ENCODE measurements at places on chromosomes 12 and 14. TPM values are rescaled to one million over a fixed set of nuclear protein-coding genes. Genes with fewer than 3 reads are reported as not detected.

DNA sequence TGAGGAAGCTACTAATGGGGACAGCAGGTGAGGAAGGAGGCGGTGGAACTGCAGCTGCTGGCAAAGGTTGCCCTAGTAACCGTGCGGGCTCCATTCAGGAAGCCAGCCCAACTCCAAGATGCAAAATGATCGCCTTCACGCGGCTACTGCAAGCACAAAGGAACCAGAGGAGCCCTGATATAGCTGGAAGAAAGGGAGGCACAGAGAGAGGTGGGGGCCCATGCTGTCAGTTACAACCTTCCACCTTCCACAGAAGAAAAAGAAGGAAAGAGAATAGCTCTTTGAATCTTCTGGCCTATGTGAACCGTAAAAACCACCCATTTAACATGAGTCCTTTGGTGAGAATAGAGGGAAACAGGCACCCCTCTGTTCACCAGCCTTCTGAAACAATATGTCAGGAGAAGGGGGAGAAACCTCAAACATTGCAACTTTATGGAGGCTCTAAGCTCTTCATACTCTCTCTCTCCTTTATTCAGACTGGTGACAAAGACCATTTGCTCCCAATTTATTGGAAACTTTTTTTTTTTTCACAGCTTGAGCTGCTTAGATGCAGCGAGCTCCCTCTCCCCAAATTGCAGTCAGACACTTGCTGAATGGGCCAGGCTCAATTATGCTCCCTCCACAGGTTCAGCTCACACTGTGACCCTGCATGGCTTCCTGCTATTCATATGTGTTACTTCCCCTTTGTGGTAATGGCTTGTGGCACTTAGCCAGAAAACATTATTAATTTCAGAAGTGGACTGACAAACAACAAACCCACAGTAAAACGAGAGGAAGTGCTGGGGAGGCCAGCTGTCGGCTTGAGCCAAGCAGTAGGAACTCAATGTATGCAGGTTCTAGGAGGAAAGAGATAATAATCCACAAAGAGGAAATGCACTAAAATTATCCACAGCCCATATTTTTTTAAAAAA, 6.2 kb downstream of the DUSP6 start:
- no peak for DNase-seq
- peak overlapping the region; percentile 9 for H3K27ac ChIP-seq
- H3K27me3 ChIP-seq: no peaks in the 10 kb centered on the region
- H3K4me1 ChIP-seq: peaks cover 60% of the 10 kb centered on the region
- peak overlapping the region; percentile 34 for H3K4me3 ChIP-seq

- peaks cover 48% of the 10 kb centered on the region for H3K4me1 ChIP-seq
- no peaks in the 10 kb centered on the region for H3K27me3 ChIP-seq
- H3K27ac ChIP-seq: peak overlapping the region; percentile 86
- H3K4me3 ChIP-seq: peak overlapping the region; percentile 98
- H3K36me3 ChIP-seq: no peaks in the 10 kb centered on the region
- DNase-seq: no peak
These were observed 1.6 kb upstream of the INF2 start for GRCh38 chr14:104687601-104688504.

GRCh38 chr14:55684956-55685584, 105.1 kb downstream of the KTN1 start:
- H3K4me3 ChIP-seq: no peak overlapping the region
- DNase-seq: no peak
- H3K27me3 ChIP-seq: no peaks in the 10 kb centered on the region
- H3K36me3 ChIP-seq: peaks cover 11% of the 10 kb centered on the region

DNA sequence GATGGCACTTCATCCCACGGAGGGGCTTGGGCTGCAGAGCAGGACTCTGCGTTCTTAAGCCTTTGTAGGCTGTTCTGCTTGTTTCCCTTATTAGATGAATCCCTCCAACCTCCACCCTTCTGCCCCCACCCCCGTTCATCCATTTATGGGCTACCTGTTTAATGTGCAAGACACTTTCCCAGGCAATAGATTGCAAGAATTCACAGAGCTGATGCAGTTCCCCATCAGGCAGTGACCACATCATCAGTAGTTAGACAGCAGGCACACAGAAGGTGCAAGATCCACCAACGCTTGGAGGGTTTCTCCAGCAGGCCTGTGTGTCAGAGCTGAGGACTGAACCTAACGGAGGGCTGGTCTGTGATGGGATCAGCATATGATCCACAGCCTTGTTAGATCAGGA, 1.2 kb upstream of the C1R start:
- H3K4me3 ChIP-seq: no peak overlapping the region
- H3K27me3 ChIP-seq: no peaks in the 10 kb centered on the region
- peaks cover 17% of the 10 kb centered on the region for H3K4me1 ChIP-seq
- no peak overlapping the region for H3K27ac ChIP-seq
- H3K36me3 ChIP-seq: peaks cover 18% of the 10 kb centered on the region
- no peak for DNase-seq

- no peak for DNase-seq
- no peaks in the 10 kb centered on the region for H3K36me3 ChIP-seq
- H3K4me1 ChIP-seq: no peaks in the 10 kb centered on the region
- no peak overlapping the region for H3K27ac ChIP-seq
- no peak overlapping the region for H3K4me3 ChIP-seq
These were observed 20.8 kb downstream of the CFAP251 start for GRCh38 chr12:121939186-121939585.

- no peak for DNase-seq
- H3K4me3 ChIP-seq: no peak overlapping the region
- H3K27ac ChIP-seq: no peak overlapping the region
- H3K36me3 ChIP-seq: no peaks in the 10 kb centered on the region
These were observed 29.9 kb upstream of the MYBPC1 start for GRCh38 chr12:101564912-101565311.

- H3K27me3 ChIP-seq: no peaks in the 10 kb centered on the region
- H3K27ac ChIP-seq: no peak overlapping the region
- DNase-seq: no peak
- H3K4me3 ChIP-seq: no peak overlapping the region
These were observed 220.2 kb upstream of the SLC16A7 start for GRCh38 chr12:59375633-59376032.

DNA sequence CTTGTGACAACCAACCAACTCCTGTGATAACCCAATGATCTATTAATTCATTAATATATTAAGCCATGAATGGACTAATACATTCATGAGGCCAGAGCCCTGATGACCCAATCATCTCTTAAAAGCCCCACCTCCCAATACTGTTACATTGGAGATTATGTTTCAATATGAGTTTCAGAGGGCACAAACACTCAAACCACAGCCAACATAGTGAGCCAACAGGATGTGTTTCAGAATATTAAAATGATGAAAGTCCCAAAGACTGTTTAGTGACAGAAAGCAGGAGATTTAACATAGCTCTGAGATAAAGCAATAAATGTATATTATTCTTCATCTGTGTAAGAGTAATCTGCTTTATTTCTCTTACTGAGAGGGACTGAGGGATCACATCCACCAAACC, 71.7 kb downstream of the PTPRO start:
- no peaks in the 10 kb centered on the region for H3K27me3 ChIP-seq
- H3K4me3 ChIP-seq: no peak overlapping the region
- no peaks in the 10 kb centered on the region for H3K36me3 ChIP-seq
- peaks cover 34% of the 10 kb centered on the region for H3K4me1 ChIP-seq
- DNase-seq: no peak

GRCh38 chr14:98069712-98070171, 1202.3 kb downstream of the BCL11B start:
- DNase-seq: no peak
- no peaks in the 10 kb centered on the region for H3K4me1 ChIP-seq
- no peaks in the 10 kb centered on the region for H3K27me3 ChIP-seq
- no peak overlapping the region for H3K4me3 ChIP-seq
- no peaks in the 10 kb centered on the region for H3K36me3 ChIP-seq

DNA sequence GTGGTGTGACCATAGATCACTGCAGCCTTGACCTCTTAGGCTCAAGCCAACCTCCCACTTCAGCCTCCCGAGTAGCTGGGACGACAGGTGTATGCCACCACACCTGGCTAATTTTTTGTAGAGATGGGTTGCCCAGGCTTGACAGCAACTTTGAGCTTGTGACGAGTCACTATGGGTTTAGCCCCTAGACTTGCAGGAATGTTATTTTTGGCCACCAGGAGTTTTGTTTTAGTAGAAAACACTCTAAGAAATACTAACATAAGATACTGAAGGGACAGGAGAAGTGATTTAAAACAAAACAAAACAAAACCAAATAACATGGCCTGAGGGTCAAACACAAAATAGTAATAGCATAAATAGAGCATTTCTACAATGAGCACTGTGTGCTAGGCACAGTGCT, 26.4 kb downstream of the SETD3 start:
- H3K4me3 ChIP-seq: no peak overlapping the region
- no peaks in the 10 kb centered on the region for H3K4me1 ChIP-seq
- DNase-seq: no peak
- H3K27ac ChIP-seq: no peak overlapping the region
- no peaks in the 10 kb centered on the region for H3K27me3 ChIP-seq
- peaks cover 19% of the 10 kb centered on the region for H3K36me3 ChIP-seq

- DNase-seq: no peak
- H3K27me3 ChIP-seq: no peaks in the 10 kb centered on the region
- H3K4me1 ChIP-seq: no peaks in the 10 kb centered on the region
- no peaks in the 10 kb centered on the region for H3K36me3 ChIP-seq
- no peak overlapping the region for H3K4me3 ChIP-seq
- H3K27ac ChIP-seq: no peak overlapping the region
These were observed 135.8 kb upstream of the PLXNC1 start for GRCh38 chr12:94012590-94012989.

DNA sequence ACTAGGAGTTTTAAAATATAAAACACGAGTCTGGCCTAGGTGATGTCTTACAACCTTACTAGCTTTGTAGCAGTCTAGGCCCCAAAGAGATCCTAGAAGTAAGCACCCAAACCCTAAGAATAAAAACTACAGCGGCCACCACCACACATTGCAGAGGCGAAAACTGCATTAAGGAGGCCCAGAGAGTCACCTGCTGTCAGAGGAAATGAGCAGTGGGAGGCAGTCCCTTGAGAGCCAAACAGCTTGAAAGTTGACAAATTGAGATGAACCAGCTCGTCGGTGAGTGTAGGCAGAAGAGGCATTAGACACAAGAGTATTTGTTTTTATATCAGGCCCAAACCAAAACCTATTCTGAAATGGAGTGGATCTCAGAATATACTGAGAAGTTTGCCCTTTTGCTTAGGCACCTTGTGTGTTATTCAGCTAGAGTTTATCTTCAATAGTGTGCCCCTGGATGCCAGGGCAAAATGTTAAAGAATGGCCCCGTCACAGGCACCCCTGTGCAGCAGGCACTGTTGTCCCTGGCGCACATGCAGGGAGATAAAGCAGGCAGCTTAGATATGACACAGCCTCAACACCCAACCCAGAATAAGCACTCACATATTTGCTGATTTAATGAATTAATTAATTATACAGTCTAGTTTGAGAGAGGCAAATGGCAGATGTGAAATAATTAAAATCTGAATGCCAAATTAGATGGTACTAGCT, 56.7 kb downstream of the TTC7B start:
- H3K27me3 ChIP-seq: no peaks in the 10 kb centered on the region
- H3K36me3 ChIP-seq: no peaks in the 10 kb centered on the region
- H3K27ac ChIP-seq: peak overlapping the region; percentile 94
- H3K4me3 ChIP-seq: peak overlapping the region; percentile 74

DNA sequence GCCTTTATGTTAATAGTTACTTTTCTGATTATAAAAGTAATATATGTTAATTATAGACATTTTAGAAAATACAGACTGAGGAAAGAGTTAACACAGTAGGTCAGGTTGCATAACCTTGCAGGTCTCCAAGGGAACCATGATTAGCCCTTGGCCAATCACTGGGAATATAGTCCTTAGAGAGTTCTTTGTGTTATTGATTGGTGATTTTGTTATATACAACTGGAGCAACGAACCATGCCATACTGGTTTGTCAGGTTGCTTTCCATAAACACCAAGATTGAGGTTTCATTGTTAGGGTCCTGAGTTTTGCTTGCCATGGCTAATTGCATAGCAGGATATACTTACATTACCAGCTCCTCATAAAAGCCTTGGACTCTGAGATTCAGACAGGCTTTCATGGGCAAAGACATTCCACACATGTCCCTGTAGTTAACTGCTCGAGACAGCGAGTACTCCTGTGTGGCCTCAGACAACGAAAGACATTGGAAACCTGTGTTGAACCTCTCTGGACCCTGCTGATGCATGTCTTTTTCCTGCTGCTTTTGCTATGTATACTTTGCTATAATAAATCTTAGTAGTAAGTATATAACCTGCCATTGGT, 33.7 kb downstream of the MAPK1IP1L start:
- H3K27ac ChIP-seq: no peak overlapping the region
- H3K4me1 ChIP-seq: no peaks in the 10 kb centered on the region
- DNase-seq: no peak
- H3K27me3 ChIP-seq: no peaks in the 10 kb centered on the region

KCNMB4 gene
- total RNA-seq: 1.6 TPM

CLEC2B gene
- 13.1 TPM for total RNA-seq

RFX4 gene
- not detected for total RNA-seq

ADAM20 gene
- 1.9 TPM for total RNA-seq

C1QL4 gene
- total RNA-seq: not detected

EPYC gene
- not detected for total RNA-seq

All from thoracic aorta (tissue), 2 donors.